ENCODE measurements at places on chromosomes 2 and 18.

GRCh38 chr2:40814616-40815015 is 362.7 kb upstream of the SLC8A1 start:
- no peak for DNase-seq

GRCh38 chr2:26018184-26019055 is 15.5 kb upstream of the RAB10 start:
- DNase-seq: peak; percentile 65

GRCh38 chr2:237160271-237160919 is 74.7 kb downstream of the COPS8 start:
- no peak for DNase-seq

DNA sequence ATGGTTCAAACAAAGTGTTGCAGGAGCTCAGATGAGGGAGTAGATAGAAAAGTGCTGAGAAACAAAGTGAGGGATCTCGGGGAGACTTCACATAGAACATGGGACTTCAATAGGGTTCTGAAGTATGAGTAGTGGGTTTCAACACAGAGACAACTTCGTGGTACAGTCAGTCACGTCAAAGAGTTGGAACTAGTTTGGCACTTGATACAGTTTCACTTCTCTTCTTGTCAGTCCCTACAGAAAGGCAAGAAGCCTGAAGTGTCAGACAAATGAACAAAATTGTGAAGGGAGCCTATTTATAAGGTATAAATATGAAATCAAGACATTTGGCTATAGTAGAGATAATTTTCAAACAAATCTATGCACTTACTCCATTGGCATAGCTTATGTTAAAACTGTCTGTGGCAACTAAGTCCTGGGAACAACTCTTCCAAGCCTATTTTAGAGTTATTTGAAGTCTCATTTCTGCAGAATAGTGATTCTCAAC is 338.0 kb downstream of the TDRD15 start:
- DNase-seq: no peak

DNA sequence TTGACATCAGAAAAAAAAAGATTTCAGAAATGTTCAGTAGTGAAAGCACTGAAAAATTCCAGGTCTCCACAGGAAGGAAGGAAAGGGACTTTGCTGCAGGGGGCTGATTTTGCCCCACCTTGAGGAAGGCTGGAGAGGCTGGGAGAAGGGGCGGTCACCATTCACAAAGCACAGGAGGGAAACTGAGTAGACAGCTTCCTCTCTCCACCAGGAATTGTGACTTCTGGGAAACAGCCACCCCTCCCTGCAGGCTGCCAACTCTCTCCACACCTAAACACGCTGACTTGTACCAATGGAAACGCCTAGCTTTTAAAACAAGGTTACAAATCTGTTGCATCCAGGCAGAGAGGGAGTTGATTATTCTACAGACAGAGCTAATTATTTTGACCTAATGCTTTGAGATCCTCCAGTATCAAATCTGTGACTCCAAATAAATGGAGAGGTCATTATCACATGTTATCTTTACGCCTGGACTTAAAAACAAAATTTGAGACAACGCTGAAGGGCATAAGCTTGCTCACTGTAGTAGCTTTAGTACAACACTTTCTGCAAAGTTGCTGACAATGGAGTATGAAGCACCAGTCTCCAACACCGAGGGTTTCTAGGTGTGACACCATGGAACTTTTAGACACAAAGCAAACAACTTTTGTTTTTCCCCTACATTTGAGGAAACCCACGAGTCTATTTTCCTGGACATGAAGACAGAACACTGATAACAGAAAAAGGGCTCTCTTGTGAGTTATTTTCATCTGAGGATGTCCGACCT is 42.7 kb downstream of the EPHA4 start:
- no peak for DNase-seq
